Foreskin keratinocyte (primary cell): ENCODE measurements at places on chromosomes 1 and 21.

DNA sequence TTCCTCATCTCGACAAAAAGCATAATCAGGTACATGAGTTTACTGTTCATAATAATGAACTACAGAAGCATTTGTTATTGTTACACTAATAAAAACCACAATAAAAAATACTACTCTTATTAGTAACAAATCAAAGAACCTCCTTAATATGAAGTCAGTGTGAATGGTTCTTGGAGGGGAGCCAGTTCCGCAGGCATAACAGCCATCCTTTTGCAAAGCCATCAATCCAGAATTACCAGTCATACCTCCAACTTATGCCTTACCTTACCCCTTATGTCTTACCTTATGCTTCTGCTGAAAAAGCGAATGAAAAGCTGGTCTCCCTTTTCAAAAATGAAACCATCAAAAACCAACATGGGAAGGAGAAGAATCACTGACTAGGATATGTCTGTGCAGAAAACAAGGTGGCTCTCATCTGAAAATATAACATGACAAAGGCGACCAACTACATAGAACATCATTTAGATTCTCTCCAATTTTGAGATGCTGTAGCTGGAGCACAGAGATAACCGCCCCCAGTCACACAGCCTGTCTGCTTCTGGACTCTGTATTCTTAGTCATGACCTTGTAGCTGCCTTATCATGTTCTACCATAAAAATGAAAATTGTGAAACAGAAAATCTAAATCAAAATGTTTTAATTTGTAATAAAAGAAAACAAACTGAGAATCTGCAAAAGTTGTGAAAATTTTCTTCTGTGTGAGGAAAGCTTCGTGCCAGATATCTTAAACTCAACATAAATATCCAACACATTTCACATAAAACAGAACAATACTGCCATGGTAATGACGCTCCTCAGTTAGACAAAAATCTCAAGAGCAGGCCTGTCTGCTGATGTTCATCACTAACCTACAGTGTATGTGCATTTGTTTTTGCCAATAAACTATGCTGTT, 438.2 kb downstream of the SMYD3 start:
- DNase-seq: peak; percentile 28

DNA sequence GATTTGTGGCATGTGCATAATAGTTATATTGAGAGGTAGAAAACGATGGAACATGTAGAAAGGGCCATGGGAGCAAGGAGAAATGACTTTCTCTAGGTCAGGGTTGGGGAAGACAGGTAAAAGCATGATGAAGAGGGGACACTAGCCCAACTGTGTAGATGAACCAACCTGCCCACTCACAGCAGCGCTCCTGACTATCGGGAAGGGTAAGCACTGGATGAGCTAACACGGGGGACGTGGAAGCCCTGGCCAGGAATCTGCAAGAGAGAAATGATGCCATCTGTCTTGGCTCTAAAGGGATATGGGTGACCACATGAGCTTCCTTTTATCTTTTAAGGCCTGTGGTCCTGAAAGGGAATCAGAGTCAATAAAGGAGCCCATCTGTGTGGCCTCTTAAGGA, 36.2 kb upstream of the TMEM125 start:
- no peak for DNase-seq

DNA sequence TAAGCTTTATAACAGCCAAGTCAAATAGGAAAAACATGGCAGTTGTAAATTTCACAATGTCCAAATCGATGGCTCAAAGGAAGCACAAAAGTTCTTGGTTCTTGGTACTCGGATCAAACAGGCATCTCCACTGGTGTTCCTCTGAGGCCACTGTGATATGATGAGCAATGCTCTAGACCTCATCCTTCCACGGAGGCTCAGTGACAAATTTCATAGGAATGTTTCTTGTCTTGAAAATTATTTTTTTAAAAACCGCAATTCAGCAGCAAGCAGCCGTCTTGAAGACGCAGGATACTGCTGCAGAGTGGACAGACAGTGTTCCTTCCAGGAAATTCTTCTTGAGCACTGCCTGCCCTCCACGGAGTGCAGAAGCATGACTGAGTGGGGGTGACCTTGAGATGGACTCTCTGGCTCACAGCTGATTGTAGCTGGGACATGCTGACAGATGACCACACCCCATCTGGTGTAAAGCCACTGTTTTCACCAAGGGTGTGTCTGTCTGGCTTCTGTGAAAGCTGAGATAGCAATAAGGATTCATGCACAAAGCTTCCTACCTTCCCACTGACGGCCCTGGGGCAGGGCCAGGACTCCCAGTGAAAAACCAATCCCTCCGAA, 61.9 kb downstream of the TIAM1 start:
- peak; percentile 76 for DNase-seq

GRCh38 chr21:33936301-33937038, 20.9 kb upstream of the ATP5PO start:
- no peak for DNase-seq

DNA sequence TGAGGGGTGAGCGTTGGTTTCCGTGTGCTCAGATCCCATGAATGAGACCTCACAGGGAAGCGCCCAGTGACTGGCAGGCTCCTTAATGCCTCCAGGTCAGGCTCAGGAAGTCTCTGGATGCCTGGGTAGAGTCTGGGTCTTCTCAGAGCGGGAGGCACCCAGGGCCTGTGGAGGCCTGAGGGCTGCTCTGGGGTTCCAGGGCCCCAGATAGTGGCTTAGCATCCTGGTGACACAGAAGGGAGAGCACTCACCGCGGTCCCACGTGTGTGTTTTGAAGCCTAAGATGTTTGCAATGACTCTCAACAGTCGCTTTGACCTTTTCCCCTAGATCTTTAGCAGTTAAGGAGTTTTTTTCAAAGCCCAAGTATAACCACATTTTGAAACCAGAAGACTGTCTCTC, 25.0 kb downstream of the PRMT2 start:
- no peak for DNase-seq

- no peak for DNase-seq
Observed at GRCh38 chr1:9996624-9997582, at the start of gene RBP7. Gene RBP7 (plus strand): TSS chr1:9997228. CDS start chr1:9997259, 31 bp downstream.

DNA sequence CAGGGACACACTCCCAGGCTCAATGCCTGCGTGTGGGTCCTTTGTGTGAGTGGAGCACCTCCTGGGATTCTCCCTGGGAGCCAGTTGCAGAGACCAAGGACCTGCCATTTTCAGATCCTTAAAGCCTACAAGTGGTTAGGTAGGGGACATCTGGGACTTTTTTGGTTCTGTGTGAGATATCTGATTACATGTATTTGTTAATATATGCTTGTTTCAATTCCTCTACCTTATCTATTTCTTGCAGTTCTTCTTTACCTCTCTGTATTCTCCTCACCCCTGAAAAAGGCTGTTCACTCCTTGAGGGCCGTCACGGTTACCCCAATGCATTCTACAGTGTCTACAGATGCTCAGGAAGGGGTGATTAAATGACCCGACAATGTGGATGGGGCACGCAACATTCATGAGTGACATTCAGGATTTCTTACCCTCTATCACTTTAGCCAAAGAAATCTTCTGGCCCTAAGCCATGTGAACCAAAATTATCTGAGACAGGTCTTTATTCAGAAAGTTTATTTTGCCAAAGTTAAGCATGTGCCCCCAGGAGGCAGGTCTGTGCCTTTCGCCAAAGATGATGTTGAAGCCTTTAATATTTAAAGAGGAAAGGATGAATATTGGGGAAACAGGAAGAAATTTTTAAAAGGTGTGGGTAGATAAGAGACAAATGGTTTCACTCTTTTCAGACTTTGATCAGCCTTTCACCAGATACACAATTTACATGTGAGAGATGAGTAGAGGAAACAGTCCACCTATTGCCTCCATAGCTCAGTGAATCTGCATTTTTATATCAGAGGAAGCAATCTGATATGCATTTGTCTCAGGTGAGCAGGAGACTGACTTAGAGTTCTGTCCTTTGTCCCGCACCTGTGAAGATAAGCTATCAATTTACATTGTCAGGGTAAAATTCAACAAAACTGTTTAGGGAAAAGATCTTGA, 44.6 kb upstream of the MPZL1 start:
- DNase-seq: no peak

DNA sequence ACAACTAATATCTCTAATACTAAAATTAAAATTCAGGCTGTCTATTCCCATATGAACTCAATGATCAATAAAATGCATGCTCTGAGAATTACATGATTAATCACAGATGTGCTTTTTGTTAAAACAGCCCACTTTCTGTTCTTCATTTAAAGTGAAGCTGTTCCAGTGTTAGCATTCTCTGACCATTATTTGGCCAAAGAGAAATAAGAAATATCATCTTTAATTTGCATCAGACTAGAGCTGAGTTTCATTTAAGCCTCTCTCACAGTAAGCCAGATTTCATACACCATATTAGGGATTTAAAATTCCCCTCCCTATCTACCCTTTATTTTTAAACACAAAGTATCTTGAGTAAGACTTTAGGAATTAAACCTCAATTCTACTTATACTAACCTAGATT, 261.6 kb downstream of the TPR start:
- DNase-seq: no peak

DNA sequence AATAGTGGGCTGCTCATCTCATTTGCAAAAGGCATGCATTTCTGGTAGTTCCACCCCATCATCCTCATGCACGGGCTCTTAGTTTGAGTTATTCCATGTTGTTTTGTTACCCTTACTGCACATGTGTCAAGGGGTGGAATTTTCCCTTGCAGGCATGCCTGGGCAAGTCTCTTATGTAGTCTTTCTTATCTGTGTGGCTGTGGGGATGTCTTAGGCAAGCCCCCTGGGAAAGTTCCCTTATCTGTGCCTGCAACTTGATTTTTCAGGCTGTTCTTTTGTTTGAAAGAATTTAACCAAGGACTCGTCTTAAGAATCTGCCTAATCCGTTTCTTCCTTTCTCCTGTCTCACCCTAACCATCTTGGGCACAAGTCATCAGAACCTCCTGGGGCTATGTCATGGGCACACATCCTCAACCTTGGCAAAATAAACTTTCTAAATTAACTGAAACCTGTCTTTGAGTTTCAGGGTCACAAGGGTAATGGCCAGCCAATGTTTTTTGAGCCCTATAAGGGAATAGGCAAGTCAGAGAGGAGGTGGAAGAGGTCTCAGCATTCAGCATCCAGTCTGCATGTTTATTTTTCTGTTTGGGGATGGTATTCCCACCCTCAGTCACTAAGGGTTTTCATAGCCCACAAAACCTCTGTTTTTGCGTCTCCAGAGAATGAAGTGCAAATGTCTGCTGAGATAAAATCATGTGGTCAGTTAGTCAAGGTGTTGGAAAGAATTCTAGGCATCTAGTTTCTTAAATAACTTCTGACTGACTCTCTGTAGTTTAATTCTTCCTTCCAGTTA, 579.7 kb downstream of the PLA2G4A start:
- DNase-seq: peak; percentile 52

DNA sequence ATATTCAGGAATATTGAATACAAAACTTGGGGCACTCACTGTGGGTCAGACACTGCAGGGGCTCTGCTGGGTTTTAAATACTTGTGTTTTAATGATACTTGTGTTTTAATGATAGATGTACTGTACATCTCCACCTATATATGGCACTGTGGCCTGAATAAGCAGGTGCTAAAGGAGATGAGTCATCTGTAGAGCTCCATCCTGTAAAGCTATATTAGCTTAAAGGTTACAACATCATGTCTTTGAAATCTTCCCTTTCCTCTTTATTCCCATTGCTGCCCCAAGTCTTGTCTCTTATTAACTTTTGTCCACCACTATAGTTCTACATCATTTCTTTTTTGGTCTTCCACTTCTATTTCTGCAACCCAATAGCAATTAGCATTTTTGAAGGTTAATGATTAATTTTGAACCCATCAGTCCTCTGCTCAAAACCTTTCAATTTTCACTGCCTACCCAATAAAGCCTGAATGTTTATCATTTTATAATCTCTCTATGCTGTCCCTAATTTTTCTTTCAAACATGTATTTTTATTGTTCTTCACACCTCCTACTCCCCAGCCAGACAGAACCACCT, 113.3 kb upstream of the PTGFR start:
- DNase-seq: peak; percentile 47

DNA sequence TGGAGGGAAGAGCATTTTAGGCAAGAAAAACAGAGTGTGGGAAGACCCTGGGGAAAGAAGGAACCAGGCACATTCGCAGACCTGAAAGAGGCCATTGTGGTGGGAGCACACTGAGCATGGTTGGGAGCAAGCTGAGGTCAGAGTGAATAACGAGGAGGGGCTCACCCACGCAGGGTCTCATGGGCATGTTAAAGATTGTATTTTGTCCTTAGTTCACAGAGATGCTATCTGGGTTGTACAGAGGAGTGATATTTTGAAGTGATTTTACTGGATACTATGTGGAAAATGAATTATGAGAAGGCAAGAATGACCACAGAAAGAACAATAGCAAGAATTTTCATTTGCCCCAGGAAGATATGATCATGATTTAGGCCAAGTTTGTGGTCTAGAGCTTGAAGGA, 578.3 kb upstream of the NR5A2 start:
- no peak for DNase-seq

- DNase-seq: no peak
Observed at GRCh38 chr1:2808386-2808705, 6.9 kb upstream of the TTC34 start.

DNA sequence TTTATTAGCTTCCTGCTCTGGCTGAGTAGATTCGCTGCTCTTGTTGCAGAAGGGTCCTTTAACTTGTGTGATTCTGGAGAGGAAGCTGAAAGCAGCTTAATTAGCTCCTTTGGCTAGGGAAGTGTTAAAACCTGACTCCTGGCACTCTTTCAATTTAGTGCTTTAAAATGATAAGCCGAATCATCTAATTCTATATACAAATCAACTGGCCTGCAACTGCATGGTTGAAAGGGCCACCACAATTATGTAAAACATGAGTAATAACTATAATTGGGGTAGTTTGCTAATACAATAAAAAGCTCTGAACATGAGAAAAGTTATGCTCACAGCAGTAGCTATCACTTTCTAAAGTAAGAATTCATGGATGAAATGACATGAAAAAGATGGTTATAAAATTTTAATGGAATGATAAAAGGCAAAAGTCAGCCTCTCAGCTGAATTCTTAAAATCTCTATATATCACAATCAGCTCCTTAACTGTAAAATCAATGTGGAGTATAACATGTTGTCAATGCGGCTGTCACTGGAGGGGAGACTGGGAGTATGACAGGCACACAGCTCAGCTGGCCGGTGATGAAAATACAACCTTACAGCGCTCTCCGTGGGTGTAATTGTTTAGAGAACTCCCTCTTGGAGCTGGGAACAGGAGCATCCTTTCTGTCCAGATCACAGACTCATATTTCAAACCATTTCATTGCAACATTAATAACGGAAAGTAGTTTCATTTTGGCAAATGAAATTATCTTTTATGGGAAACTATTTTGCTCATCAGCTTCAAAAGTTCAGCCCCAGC, 324.4 kb downstream of the KCTD3 start:
- DNase-seq: no peak

GRCh38 chr1:226349081-226349480, 40.1 kb upstream of the LIN9 start:
- no peak for DNase-seq

- DNase-seq: no peak
Observed at GRCh38 chr1:173255214-173255813, 48.2 kb upstream of the TNFSF4 start.
